ENCODE measurements at places on chromosomes 3 and 15.

GRCh38 chr15:100879061-100879463 lies 569 bp upstream of the ALDH1A3 start:
- no peak for DNase-seq

- DNase-seq: no peak
Measured at GRCh38 chr15:67897646-67898339, 57.9 kb upstream of the RNU6-1 start.

- peak; percentile 64 for DNase-seq
Measured at GRCh38 chr3:51967384-51968169, at the start of gene PCBP4. Gene PCBP4 (minus strand): TSS chr3:51967454. CDS start chr3:51961240, 6,214 bp downstream.

DNA sequence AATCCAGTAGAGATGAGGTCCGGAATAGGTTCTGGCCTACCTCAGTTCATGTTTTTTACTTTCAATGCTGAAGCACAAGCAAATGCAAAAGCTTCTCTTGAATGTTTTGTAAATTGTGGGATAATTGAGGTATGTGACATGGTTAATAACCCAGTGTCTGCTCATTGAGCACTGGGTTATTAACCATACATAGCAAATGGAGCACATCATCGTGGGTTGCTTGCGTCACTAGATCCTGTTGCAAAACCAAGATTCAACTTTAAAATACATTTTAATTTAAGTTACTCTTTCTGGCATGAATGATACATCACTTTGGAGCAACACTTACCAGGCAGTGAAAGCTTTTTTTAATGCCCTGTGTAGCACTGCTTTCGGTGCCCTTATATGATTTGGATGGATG lies 165.6 kb downstream of the IGF1R start:
- no peak for DNase-seq

- no peak for DNase-seq
Measured at GRCh38 chr3:53258600-53259426, 3.0 kb upstream of the TKT start.

GRCh38 chr3:69048990-69049389 lies 3.1 kb downstream of the TMF1 start:
- DNase-seq: no peak

DNA sequence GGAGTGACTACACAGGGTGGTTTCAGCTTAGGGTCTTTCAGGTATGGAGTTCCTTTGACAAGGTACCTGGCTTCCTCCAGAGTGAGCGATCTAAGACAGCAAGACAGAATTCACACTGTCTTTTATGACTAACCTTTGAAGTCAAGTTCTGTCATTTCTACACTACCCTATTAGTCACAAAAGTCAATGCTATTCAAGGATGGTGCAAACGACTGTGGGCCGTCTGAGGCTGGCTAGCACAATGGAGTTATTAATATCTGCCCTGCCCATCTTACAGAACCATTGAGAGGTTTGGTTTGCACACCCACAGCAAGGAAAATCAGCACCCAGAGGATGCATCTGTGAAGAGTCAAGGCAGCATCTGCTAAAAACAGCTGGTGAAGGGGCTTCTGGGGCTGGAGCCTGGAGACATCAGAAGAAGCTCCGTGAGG lies 62.9 kb upstream of the XCR1 start:
- DNase-seq: peak; percentile 72

- DNase-seq: no peak
Measured at GRCh38 chr3:110575702-110576101, 495.9 kb upstream of the NECTIN3 start.

- DNase-seq: peak; percentile 71
Measured at GRCh38 chr3:188187053-188187452, 33.1 kb downstream of the LPP start.

- no peak for DNase-seq
Measured at GRCh38 chr15:86327230-86327865, 247.7 kb downstream of the AGBL1 start.

GRCh38 chr3:115715241-115715745 lies 92.0 kb downstream of the GAP43 start:
- DNase-seq: no peak

DNA sequence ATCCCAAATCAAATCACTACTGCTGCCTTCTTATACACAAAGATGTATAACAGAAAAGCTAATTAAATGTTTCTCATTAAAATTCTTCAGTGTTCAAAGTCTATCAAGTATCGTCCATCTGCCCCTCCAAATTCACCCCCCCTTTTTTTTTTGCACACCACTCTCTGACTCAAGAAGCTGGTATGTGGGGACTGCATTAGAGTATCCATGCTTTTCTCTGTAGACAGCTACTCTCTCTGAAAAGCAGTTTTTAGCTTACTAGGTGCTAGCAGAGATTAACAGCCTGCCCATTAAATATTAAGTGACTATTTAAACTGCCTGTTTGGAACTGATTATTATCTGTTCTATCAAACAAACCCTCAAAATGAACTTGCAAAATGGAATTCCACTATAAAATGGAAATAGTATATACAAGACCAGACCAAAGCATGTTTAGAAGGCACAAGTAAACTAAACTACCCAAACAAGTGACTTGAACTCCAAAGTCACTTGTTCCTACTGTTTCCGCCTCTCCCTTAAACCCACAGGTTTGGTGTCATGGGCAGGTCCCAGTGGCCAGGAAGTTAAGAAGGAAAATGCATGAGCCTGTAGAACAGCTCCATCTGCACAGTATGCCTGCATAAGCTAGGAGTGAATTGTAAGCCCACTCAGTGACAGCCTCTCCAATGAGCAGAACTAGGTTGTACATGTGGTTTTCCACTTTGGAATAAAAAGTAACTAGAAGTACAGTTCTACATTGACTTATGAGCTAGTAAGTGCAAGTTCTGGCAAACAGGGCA lies 32.5 kb downstream of the GBE1 start:
- peak; percentile 57 for DNase-seq

DNA sequence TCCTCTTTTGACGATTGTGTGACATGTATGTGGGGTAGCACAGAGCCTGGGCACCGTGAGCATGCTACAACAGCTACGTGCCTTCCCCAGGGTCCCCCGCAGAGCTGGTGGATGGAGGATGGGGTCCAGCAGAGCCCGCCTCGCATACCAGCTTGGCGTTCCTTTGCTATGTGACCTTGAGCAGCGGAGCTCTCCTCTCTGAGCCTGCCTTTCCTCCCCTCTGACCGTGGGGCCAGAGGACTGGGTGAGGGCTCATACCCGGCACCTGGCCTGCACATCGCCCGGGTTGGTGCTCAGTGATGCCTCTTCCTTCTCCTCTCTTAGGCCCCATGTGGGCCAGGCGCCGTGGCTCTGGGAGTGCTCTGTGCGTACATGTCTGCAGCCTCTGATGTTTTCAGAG lies 73.4 kb downstream of the FBLN2 start:
- no peak for DNase-seq

DNA sequence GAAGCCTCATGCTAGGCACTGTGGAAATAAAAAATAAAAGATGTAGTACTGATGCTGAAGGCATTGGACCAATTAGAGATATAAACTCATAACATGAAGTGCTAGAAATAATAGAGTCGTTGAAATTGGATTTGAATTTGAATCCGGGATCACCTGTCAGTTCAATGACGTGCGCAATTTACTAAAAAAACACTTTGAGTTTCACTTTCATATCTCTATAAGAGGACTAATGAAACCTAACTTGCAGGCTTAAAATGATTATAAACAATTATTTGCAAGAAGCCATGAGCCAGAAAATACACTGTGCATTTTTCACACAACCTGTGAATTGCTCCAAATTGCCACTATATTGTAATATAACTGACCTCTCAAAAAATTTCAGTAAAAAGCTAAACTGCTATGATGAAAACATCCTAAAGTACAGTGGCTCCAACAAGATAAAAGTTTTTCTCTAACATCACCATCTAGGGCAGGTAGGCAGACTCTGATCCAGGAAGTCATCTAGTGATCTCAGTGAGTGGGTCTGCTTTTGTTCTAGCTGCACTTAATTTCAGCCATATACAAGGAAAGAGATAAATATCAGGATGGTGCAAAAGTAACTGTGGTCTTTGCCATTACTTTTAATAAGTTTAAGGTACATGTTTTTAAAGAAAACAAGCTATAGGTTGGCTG lies 440.2 kb downstream of the CNTN6 start:
- DNase-seq: no peak

- DNase-seq: peak; percentile 99
Measured at GRCh38 chr3:196793246-196793645, 53.6 kb downstream of the PAK2 start.

DNA sequence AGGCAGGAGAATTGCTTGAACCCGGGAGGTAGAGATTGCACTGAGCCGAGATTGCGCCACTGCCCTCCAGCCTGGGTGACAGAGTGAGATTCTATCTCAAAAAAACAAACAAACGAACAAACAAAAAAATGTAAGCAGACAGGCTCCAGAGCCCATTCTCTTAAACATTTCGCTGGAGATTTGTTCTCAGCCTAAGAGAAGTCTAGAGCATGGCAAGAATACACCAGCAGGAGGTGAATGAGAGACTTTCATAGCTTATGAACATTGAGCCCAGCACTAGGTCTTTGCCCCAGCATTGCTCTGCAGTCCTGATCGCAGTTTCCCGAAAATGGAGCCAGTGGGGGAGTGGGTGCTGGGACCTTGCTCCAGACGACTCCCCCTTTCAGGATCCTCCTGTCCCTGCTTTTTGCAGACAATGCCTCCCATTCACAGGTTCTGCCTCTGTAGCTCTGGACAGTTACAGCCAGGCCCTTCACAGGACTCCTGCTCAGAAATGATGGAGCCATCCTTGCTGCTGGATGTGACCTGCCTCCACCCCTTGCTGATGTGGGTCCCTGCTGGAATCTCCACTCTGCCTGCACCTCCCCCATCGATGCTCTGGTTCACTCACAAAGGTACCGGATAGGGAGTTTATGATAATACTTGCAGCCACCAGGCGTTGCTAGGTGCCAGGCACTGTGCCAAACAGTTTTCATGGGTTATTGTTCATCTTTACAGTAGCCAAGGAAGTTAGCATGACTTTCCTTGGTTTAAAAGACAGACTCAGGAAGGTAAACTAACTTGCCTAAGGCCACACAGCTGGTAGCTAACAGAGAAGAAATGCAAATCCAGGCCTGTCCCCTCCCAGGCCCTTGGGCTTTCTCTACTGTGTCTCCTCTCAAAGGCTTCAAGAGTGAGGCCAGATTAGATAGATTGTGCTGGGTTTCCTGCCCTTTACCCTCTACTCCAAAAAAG lies 329.7 kb upstream of the TLE3 start:
- DNase-seq: peak; percentile 91

DNA sequence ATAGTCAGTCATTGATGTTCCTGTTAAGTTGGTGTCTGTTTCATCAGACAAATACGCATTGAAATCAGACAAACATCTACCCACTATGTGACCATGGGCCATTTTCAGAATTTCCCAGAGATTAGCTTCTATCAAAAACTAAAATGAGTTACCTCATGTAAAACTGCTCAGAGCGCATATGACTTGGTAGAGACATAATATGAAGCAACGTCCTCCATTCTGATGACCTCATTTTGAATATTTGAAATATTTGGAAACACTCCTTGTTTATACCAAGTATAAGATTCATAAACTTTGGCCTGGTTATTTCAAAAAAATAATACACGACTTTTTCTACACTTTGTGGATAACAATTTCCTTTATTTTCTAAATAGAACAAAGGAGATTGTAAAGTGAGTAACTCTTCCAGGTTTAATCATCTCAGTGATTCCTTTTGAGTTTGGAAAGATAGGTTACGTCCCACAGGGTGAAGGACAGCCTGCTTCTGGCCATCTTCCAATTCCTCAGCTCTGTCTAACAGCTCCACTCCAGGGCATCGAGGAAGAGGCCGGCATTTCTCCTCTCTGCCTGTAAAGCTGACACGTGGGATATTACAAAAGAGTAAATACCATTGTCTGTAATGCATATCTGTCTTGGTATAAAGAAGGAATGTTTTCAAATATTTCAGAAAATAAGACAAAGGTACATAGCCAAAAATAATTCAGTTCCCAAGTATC lies 122.6 kb downstream of the CADM2 start:
- DNase-seq: peak; percentile 6

GRCh38 chr3:140602781-140603180 lies 75.1 kb upstream of the TRIM42 start:
- peak; percentile 31 for DNase-seq

- DNase-seq: peak; percentile 14
Measured at GRCh38 chr3:148604270-148605085, 93.2 kb upstream of the AGTR1 start.

- DNase-seq: no peak
Measured at GRCh38 chr3:128380719-128381118, 86.0 kb downstream of the DNAJB8 start.

- DNase-seq: no peak
Measured at GRCh38 chr15:99511866-99512661, 53.7 kb upstream of the MEF2A start.
